Activated CD8-positive, alpha-beta memory T cell treated with anti-CD3 and anti-CD28 coated beads, Interleukin-2, amount 50 U/mL, for 4 hours (primary cell): ENCODE measurements at places on chromosomes 1 and 21.

- DNase-seq, result no peak
Observed at GRCh38 chr1:237953238-237953637, 62.5 kb upstream of the ZP4 start.

GRCh38 chr1:65213271-65214023 lies 65.4 kb downstream of the AK4 start:
- DNase-seq, result no peak

GRCh38 chr1:196637606-196638005 lies 14.2 kb upstream of the CFH start:
- no peak for DNase-seq

GRCh38 chr21:25425156-25425555 lies 182.1 kb downstream of the MRPL39 start:
- DNase-seq, result no peak

DNA sequence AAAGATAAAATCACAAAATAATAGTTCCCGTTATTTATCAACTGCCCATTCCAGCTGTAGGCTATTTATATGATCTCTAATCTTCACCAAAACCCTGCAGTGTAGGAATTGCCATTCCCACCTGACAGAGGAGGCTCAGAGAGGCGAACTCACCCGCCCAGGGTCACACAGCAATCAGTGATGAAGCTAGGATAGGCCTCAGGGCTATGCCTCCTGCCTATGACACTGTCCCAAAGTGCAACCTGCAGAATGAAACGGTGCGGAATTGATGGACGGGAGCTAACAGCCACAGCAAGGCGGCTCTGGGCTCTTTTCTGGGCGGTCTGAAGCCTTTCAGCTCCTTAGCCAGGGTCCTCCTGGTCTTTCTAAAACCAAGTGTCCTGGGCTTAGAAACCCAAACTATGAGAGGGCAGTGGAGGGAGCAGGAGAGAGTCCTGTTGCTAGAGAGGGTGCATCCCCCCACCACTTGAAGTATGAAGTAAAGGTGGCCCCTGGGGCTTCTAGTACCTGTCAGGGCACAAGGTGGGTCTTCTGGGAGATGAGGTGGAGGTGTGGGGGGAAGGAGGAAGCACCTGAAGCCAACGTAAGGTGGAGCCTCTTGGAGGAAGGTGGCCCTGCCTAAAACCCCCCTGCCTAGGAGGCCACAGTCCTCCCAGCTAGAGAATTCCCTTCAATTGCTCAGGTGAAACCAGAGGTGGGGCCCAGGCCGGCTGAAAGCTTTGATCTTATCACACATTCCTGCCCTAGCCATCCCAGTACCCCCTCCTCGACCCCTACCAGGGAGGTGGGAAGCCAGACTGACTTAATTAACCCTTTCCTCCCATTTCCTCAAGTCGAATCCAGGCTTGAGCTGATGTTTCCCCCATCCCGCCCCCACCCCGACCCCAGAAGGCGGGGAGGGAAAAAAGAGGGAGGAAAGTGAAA lies 14.8 kb downstream of the HSPG2 start:
- DNase-seq, result no peak

DNA sequence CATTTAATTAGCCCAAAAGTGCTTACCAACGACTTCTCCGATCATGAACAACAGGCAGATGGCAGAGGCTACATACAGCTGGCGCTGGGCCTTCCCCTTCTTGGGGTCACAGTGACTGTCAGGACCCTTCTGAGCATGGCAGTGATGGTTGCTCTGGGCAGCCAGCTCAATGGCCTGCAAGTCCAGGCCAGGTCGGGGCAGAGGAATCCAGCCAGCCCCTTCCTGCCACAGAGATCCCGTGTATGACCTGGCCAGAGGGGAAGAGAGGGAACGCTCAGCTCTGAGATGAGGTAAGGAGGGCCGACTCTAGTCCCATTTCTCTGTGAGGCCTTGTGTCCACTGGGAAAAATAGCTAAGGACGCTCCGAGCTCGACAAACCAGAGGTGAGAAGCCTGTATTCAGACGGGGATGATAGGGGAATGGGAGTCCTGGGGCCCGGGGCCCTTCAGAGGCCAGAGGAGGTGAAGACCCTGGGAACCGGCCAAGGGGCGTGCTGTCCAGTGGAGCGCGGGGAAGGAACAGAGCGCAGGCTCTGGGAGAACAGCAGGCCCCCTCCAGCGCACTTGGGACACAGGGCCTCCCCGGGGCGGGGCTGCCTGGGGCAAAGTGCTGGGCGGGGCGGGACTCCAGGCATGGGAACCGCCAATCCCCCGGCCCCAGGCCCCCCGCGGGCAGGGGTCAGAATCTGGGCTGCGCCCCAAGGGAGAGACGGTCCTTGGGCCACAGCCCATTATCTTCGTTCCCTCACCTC lies 772 bp downstream of the SLC30A2 start:
- DNase-seq, result no peak
